ENCODE measurements at places on chromosomes 1 and 21.

DNA sequence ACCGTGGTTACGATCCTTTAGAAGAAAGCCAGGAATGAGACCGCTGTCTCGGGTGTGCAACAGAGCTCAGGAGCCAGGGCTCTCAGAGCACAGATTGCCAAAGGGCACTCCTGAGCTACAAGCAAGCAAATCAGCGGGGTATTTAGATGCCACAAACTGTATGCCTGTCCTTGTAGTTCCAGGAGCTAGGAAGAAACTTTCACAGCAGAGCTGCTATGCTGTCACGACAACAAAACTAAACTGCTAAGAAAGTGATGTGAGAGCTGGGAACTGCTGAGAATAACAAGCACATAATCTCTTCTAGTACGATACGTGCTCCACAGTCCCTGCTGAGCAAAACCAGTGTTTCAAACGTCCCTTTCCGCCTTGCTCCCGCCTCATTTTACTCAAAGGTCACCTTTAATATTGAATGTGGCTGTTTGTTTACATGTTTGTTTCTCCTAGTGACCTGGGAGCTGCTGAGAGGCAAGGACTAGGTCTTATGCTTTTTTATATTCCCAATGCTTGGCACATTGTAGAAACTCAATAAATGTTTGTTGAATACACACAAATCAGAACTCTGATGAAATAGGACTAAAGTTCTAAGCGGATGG is 14.7 kb downstream of the GREM2 start:
- DNase-seq, result no peak

- no peak for DNase-seq
Observed at GRCh38 chr1:75514270-75514669, 96.6 kb downstream of the SLC44A5 start.

DNA sequence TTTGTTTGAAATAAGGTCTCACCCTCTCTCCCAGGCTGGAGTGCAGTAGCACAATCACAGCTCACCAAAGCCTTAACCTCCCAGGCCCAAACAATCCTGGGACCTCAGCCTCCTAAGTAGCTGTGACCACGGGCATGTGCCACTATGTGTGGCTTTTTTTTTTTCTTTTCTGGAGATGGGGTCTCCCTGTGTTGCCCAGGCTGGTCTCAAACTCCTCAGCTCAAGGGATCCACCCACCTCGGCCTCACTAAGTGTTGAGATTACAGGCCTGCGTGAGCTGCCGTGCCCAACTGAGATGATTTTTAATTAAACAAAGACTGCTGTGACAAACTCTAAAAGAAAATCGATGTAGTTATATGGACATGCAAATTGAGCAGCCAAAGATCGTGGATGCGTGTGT is 768.4 kb upstream of the ADGRL2 start:
- DNase-seq, result no peak

- no peak for DNase-seq
Observed at GRCh38 chr1:248822148-248823032, 3.3 kb downstream of the SH3BP5L start.

- no peak for DNase-seq
Observed at GRCh38 chr1:234535218-234535617, 56.2 kb upstream of the TARBP1 start.

All from activated T-cell treated with anti-CD3 and anti-CD28 coated beads for 24 hours (primary cell).